Daoy (cell line): ENCODE measurements at places on chromosomes 1 and 21. TPM values are rescaled to one million over a fixed set of nuclear protein-coding genes. Genes with fewer than 3 reads are reported as not detected.

Gene PRAMEF26
- not detected in 2 replicates for total RNA-seq

- DNase-seq, result no peak
Observed at GRCh38 chr1:46094471-46095005, 37.9 kb downstream of the PIK3R3 start.

- no peak for DNase-seq
Observed at GRCh38 chr1:9300573-9300972, 7.9 kb downstream of the SPSB1 start.

Gene LRRC8D
- total RNA-seq, result 36.2 and 46.0 TPM in 2 replicates

Gene RHBG
- total RNA-seq, result 0.06 TPM in 1 of 2 replicates, not detected in the other

DNA sequence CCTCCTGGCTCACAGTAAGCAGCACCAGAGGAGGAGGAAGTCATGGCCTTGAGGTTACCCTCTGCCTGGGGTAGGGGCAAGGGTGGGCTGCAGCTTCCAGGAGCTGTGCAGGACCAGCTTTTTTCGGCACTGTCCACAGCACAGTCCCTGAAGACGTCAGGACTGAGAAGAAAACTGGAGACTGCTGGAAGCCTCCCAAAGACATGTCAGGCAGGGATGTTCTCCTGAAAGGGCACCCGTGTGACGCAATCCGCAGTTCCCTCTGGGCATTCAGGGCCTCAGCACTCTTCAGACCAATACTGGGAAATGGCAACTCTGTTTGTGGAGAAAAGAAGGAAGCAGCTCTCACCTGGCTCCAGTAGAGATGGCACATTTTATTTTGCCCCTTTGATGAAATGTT, 64.8 kb upstream of the TENT5C start:
- no peak for DNase-seq

Gene NBPF19
- 2.1 and 4.6 TPM in 2 replicates for total RNA-seq

- no peak for DNase-seq
Observed at GRCh38 chr1:61404597-61405376, 320.2 kb downstream of the TM2D1 start.

DNA sequence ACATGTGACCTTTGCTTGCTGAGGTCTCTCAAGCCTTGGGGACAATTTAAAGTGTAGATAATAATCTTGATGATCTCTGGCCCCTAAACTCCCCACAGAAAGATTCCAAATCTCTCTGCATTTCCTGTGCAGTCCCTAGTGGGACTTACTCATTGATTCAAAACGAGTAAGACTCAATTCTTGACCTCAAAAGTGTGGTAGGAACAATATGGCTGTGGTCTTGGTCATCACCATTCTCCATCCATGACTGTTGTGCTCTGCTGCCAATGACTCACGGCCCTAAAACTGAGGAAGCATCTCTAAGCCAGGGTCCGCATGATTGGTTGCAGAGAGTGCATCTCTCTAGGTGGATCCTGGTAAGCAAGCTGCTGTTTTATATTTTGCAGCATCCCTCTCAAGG, 268.0 kb downstream of the PTGER3 start:
- DNase-seq, result no peak

GRCh38 chr1:230073371-230074035, 6.5 kb downstream of the GALNT2 start:
- peak; percentile 80 for DNase-seq

GRCh38 chr21:28294051-28294450, 698.6 kb downstream of the LTN1 start:
- no peak for DNase-seq

GRCh38 chr1:185787238-185787637, 53.0 kb downstream of the HMCN1 start:
- no peak for DNase-seq

- DNase-seq, result peak; percentile 32
Observed at GRCh38 chr1:97190326-97190725, 468.7 kb downstream of the PTBP2 start.

DNA sequence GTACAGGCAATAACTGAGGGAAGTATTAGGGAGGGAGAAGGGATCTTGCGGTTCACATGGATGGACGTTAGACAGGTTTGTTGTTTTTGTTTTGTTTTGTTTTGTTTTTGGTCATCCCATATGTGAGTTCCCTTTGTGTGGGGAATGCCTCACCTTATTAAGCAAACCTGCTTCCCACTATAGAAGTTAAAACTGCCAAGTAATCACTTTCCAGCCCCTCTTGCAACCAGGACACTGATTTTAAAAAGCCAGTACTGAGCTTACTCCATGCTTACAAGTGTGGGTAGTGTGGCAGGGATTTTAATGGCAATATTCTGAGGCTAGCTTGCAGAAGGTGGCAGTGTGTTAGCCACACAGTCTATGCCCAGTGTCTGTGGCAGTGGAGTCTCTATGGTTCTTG, 26.5 kb downstream of the SPATA45 start:
- no peak for DNase-seq

Gene MEX3A
- total RNA-seq, result 5.3 and 12.8 TPM in 2 replicates

- DNase-seq, result no peak
Observed at GRCh38 chr1:51840743-51841461, 37.6 kb downstream of the NRDC start.

Gene KCNH1
- 2.9 and 3.0 TPM in 2 replicates for total RNA-seq

GRCh38 chr1:101371259-101371658, 134.4 kb downstream of the S1PR1 start:
- peak; percentile 14 for DNase-seq

Gene KCNQ4
- total RNA-seq, result 0.17 TPM in 1 of 2 replicates, not detected in the other

- DNase-seq, result no peak
Observed at GRCh38 chr1:28642056-28642846, 616 bp downstream of the TAF12 start.

- DNase-seq, result no peak
Observed at GRCh38 chr1:216640100-216640499, 83.1 kb downstream of the ESRRG start.
